Central memory CD4-positive, alpha-beta T cell (primary cell): ENCODE measurements at places on chromosomes 6 and 20.

GRCh38 chr6:106037060-106037459, 49.1 kb upstream of the PRDM1 start:
- DNase-seq, result no peak

GRCh38 chr20:47354464-47354713, 2.1 kb downstream of the ZMYND8 start:
- no peak for DNase-seq

GRCh38 chr6:14228571-14228970, 111.0 kb downstream of the CD83 start:
- no peak for DNase-seq

- DNase-seq, result no peak
Measured at GRCh38 chr6:61935242-61935846, 350.7 kb downstream of the KHDRBS2 start.

GRCh38 chr6:136987526-136987925, 57.2 kb downstream of the IL20RA start:
- no peak for DNase-seq

GRCh38 chr6:75149240-75149639, 56.6 kb downstream of the COL12A1 start:
- no peak for DNase-seq

GRCh38 chr6:31740397-31741223, 805 bp downstream of the MSH5 start:
- no peak for DNase-seq

DNA sequence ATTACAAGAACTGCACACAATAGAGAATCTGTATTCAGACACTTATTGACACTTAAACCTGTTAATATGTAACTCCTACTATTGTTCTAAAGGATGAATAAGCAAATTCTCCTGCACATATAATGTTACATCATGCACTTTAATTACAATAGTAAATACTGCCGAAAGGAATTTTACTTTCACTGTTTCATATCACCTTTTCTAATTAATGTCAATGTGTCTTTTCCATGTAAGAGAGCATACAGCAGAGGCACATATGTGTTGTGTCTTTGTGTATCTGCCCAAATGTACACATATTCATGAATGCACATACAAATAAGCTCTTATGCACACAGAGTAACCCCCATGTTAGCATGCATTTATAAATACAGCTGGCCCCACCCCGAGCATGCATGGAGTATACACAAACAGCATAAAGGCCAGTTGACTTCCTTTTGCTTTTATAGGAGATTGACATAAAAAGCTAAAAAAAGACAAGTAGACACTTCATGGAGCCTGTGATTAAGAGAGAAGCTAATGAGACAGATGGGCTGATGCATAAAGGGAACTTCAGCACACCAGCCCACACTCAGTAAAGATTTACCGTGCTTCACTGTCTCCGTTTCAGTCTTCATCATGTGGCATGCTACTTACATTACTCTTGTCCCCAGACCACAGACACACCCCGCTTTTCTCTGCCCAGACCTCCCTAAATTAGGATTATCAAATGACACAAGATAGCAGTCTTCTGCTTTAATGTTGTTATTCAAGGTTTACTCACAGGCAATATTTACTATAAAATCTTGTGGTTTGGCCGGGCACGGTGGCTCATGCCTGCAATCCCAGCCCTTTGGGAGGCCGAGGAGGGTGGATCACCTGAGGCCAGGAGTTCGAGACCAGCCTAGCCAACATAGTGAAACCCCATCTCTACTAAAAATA, 184.6 kb downstream of the ATXN1 start:
- no peak for DNase-seq

DNA sequence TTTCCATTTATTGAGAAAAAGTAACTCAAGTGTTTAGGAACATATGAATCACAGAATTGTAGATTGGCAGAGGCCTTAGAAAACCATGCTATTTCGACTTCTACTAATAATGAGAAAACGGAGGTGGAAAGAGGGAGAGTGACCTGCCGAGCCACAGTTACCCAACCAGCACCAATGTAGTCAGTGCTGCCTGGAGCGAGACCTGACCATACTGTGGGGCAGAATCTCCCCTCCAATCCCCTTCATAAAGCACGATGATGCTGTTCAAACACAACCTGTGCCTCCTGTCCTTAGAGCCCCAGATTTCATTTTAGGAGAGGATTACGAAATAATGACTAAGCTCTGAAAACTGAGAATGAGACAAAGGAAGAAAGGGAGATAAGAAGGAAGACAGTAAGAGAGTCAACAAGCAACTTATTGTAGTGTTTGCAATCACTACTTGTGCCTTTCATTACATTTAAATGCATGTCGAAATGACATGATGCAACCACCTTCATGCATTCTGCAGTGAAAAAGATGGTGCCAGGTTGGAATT, 70.6 kb downstream of the ATXN1 start:
- DNase-seq, result no peak

- DNase-seq, result peak; percentile 12
Measured at GRCh38 chr20:17570347-17571152, 675 bp downstream of the DSTN start.

DNA sequence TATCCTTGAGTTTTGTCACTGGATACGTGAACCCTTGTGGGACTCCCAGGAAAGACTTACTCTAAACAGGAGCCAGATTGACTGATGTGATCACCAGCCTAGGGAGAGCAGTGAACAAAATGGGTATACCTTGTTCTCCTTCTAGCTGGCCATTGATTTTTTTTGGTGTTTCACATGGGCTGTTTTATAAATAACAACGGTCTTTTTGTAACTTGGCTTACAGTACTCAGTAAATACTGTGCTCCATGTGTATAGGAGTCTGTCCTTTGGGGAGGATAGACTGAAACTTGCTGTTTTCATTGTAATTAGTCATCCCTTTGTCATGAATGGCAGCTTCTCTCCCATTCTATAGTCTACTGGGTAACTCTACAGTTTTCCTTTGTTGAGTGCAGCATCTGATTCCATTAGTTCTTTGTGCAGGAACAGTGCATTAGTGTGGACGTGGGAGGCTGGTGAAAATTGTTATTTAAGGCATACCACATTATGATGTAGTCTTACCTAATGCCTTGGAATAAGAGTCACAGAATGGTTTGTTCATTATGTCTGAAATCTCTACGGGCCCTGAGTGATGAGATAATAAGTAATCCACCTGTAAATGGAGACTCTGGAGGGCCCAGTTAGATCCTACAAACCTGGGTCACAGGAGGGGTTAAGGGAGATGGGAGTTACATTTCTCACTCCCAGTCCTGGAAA, 89.5 kb downstream of the TIAM2 start:
- DNase-seq, result no peak
